Activated CD4-positive, alpha-beta T cell treated with anti-CD3 and anti-CD28 coated beads, Interleukin-2, amount 50 U/mL, for 1 hour (primary cell): ENCODE measurements at places on chromosomes 11 and 22.

DNA sequence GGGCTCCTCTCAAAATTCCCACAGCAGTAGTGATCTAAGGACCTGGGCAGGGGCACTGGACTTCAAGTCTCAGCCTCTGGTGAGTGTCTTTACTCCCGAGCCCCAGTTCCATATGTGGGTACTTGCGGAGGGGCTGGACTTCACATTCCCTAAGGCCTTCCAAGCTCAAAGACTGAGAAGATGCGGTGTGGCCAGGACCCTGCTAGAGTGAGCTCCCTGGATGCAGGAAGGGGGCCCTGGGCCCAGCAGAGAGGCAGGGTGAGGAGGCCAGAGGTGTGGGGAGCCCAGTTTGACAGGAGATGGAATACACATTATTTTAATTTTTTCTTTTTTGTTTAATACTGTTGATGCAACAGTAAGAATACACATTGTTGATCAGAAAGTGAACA, 83.7 kb downstream of the IGLL1 start:
- DNase-seq = no peak

DNA sequence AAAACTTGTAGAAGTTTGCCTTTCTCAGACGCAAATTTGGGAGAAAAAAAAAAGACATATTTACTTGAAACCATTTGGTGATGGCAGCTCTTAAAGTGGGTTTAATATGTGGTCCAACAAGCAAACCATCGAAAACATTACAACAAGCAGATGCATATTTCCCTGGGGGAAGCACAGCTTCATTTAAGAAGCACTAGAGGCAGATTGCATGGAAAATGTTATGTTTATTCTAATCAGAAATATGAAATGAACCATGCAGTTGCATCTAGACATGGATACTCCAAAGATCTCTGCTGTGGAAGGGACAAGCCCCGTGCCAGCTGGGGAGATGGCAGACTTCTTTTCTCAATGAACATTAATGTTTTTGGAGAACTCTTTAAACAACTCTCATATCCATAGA, 57.4 kb upstream of the PARVA start:
- DNase-seq = no peak

DNA sequence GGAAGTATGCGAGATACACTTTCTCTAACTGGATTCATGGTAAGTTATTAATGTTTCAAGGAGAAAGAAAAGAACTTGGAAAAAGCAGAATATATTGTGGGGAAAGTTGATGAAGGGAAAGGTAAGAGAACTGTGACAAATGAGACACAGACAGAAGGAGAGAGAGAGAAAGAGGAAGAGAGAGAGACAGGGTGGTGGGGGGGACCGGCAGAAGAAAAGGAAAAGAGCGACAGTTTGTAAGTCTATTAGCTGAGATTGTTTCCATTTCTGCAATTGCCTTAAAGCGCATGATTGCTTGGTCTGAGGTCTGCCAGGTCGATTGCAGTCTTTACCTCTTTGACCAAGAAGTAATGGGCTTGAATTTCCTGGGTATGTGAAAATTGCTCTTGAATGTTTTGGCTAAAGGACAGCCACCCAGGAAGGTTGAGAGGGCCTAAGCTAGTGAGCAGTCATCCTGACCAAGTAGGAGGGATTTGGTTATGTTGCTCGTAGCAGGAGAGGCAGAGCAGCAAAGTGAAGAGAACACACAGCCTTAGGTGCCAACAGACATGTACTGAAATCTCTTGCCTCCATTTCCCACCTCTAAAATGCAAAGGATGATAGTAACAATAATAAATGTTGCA, 23.6 kb upstream of the TMA7B start:
- DNase-seq = no peak

DNA sequence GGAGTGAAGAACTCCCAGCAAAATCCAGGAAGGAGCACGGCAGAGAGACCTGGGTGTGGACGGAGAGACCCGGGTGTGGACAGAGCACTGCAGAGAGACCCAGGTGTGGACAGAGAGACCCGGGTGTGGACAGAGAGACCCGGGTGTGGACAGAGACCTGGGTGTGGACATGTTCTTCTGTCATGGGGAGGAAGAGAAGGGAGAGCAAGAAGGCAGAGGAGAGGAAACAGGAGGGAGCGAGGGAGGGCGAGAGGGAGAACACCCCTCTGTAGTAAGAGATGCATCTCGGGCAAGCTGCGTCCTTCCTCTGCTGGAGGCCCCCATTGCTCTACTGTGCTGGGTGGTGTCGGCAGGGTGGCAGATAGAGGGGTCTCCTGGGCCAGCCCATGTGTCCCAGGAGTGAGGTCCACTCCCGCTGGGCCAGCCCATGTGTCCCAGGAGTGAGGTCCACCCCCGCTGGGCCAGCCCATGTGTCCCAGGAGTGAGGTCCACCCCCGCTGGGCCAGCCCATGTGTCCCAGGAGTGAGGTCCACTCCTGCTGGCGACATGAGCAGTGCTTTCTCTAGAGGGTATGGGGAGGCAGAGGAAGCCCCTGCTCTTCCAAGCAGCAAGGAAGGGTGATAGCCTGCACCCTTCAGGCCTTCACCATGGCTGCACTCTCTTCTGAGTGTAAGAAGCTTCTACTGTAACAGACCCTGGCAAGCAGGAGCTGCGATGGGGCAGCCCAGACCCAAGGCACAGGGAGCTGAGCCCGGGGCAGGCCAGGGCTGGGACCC, 934.2 kb downstream of the BRD1 start:
- no peak for DNase-seq

- no peak for DNase-seq
Observed at GRCh38 chr11:36296884-36297543, 926 bp downstream of the PRR5L start.

- DNase-seq = no peak
Observed at GRCh38 chr11:43130616-43131015, 181.2 kb upstream of the API5 start.

DNA sequence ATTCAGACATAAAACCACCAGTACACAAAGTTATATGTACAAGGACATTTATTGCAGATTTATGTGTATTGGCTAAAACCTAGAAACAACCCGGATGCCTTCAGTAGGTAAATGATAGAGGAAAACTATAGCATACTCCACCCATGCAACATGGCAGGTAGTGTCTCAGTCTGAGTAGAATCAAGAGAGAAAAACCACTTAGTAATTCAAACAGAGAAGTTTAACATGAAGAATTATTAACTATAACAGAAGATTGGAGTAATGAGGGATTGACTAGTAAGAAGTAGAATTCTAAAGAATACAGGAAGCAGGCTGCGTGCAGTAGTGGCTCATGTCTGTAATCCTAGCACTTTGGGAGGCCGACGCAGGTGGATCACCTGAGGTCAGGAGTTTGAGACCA, 16.2 kb upstream of the SPTY2D1 start:
- no peak for DNase-seq

DNA sequence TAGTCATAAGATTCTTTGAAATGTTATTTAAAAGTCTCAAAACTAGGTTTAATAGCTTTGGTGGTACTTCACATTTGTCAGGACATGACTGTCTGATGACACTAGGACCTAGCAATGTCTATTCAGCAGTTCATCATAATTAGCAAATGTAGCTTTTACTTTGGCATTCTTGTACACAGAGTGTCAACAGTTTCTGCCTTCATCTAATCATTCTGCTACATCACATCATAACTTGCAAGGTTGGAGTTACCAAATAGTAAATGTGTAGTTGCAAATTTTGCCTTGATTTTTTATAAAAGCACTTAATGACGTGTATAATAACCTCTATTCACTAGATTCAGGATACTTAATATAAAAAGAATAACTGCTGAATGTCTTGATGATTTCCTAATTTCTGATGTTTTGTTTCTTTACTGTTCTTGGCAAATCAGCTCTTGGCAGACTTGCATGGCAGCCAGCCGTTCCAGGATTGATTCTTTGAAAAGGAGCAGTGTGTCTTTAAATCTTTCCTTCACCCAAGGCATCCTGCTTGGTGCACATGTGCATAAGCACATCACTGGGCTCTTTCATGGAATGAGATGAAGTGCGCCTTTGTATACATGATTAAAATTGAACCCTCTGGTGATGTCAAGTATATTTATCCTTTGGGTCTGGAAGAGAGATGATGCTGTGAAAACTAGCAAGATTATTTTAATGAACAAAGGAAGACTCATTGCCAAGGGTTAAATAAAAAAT, 12.2 kb downstream of the FBXO7 start:
- DNase-seq = no peak

DNA sequence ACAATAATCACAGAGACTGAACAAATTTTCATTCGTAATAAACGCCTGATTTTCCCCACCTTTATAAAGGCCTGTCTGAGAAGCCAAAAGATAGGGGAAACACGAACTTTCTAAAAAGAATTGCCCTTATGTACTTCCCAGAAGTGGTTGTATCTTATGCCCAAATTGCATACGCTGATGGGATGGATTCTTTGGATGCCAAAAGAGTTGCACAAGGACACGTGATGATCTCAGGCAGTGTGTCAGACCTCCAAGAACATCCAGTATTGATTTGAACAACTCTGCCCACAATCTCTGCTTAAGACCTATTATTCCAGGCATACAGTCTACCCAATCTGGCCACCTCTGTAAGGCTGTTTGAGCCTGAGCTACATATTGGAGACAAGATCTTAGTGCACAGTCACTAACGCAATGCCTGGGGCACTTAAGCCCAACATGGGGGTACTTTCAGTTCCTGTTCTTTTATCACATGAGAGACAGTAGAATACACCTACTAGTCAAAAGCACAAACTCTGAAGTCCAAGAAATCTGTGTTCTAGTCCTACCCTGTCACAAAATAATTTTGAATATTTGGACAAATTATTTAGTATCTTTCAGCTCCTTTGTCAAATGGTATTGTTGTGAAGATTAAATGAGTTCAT, 38.9 kb downstream of the OR10A6 start:
- DNase-seq = no peak

GRCh38 chr11:128726458-128727139, 32.7 kb downstream of the FLI1 start:
- peak; percentile 41 for DNase-seq

GRCh38 chr11:104001561-104002056, 34.8 kb upstream of the DDI1 start:
- no peak for DNase-seq

GRCh38 chr11:34564807-34565241, 51.2 kb upstream of the ELF5 start:
- no peak for DNase-seq

DNA sequence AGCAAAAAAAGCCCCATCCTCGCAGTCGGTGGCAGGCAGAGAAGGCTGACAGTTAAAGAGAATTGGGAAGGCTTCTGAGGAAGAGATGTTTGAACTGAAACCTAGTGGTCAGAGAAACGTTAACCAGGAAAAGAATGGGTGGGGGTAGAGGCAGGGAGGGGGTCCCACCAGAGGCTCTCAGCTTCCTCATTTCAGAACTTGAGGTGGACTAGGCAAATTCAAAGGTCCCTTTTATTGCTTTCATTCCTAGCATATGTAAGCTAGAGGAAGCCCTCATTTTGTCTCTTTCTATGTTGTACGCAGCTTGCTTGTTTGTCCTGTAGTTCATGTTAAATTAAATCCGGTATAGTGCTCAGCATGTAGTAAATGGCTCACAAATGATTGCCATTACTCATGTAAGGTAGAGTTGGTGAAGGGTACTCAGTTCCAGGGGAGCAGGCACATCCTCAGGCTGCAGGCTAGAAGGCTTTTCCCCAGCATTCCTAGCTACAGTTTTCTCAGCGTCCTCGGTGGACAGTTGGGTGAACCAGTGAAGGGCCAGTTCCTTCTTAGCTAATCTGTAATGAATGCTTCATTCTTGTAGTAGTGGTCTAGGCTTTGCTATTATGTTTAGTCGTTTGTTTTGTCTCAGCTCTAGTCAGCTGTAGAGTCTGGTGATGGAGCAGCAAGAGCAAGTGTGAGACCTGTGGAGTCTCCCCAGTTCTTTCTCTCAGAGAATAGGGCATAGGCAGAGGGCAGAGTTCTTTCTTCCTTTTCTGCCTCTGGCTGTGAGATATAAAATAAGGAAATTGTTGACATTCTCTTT, 58.6 kb downstream of the UVRAG start:
- DNase-seq = no peak

DNA sequence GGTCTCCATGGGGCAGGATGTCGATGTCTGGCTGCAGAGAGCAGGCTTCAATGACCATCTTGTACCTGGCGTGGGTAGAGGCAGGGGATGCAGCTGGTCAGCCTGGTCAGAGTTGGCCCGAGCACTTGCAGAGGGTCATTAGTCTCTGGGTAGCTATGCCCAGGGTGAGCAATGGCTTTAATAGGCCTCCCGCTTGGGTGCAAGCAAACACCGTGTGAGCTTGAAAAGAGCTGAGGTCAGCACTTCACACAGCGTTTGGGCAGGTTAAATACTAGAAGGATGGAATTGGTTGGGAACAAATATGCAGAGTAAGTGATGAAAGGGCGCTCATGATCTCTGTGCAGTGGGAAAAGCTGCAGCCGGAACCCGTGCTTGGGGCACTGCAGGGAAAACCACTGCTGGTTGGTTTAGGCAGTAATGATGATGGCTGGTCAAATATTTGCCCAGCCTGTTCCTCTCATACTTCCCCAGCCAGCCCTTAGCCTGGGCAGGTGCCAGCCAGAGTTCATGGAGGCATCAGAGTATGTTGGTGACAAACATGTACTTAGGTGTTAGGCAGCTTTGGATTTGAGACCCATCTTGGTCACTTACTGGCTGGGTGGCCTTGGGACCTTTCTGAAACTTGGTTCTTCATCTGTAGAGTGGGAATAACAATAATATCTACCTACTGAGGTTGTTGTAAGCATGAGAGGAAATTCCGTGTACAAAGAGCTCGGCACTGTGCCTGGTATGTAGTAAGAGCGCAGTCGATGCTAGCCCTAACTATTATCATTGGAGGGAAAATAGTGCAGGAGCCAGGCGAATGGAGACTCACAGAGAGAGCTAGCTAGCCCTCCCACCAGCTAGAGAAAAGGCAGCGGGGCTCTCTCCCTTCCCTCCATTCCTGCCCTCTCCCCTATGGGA, 25.2 kb upstream of the KCNJ11 start:
- no peak for DNase-seq

DNA sequence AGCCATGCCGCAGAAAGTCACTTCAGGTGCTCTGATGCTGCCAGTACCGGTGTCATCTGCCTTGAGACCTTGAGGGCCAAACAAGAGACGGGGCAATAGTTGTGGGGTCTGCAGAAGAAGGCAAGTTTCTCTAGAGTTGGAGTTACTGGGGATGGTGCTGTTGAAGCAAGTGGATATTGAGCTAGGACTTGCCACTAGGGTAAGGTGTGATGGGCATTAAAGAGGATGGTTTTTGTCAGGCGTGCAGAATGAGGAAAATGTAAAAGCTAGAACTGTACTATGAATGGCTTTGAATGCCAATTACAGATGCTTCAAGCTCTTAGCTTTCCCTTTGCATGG, 61.6 kb downstream of the TNRC6B start:
- no peak for DNase-seq

DNA sequence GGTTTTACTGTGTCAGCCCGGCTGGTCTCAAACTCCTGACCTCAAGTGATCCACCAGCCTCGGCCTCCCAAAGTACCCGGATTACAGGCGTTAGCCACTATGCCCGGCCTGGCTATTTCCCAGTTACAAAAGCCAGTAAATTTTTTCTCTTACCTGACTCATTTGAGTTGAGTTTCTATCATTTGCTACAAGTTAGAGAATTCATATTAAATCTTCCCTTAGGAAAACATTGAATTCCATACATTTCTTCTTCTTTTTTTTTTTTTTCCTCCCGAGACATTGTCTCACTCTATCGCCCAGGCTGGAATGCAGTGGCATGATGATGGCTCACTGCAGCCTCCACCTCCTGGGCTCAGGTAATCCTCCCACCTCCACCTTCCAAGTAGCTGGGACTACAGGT, 26.0 kb downstream of the CHEK2 start:
- no peak for DNase-seq

- no peak for DNase-seq
Observed at GRCh38 chr11:106242718-106243415, 165.4 kb downstream of the AASDHPPT start.
